ENCODE measurements at places on chromosomes 13 and 19.

DNA sequence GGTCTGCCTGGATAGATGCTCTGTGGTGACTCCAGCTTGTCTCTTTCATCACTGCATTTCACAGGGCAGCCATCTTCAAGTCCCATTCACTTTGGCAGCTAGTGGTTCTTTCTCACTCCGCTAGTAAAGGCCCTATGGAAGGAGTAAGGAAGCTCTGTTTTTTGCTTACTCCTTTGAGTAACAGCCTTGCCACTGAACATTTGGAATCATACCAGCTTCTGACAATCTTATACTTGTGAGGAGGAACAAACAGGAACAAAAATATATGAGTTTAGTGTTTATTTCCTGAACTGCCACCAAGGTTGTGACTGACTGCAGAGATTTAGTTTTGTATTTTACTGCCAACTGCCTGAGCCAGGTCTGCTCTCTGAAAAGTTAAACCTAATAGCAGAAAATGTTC, 38.7 kb downstream of the KCTD4 start:
- no peak for DNase-seq

- DNase-seq = no peak
These were observed 147.7 kb upstream of the TUBA3C start for GRCh38 chr13:19329365-19329764.

- DNase-seq = no peak
These were observed 2.8 kb downstream of the BRME1 start for GRCh38 chr19:13902993-13903555.

GRCh38 chr19:5926641-5927440, 12.8 kb downstream of the CAPS start:
- DNase-seq = no peak

- no peak for DNase-seq
These were observed 20.6 kb downstream of the ELAVL3 start for GRCh38 chr19:11460207-11460606.

DNA sequence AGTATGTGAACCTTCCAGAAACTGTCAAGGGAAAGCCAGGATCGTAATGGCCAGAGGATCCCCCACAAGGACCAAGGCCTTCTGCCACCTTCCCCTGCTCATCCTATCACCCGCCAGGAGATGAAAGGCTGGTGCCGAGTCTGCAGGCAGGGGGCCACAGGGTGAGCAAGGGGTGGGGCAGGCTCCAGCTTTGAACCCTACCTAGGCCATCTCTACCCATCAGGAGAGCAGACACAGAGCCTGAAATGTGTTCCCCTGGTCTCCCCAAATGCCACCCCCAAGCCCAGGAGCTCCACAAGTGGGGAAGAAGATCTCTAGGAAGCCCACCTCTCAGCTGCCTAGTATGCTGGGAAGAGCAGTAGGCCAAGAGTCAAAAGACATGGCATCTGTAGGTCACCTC, 95.1 kb downstream of the KCTD15 start:
- no peak for DNase-seq

Measured in activated T-cell treated with anti-CD3 and anti-CD28 coated beads, Interleukin-2, amount 50 U/mL, for 4 hours (primary cell).